MV-4-11 (cell line): ENCODE measurements at places on chromosomes 3 and 15.

DNA sequence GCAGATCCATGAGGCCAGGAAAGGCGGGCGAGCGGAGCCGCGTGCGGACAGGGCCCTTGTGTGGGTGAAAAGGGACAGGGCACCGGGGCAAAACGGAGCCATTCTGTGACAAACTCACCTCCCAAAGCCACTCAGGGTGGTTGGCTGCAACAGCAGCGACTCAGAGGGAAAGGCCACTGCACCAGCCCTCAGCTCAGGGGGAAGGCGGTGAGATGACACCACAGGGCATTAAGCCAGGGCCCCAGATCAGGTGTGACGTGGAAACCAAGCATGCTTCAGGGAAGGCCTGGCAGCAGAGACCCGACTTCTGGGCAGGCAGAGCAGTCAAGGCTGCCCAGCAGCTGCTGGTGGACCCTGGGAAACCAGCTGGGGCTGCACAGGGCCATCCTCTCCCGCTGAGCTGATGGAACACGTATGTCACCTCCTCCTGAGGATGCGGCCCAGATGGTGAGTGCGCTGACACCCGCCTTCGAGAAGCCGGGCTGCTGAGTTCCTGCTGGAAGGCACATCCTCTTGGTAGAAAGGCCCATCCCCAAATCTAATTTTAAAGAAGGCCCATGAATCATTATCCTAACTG is 82.3 kb downstream of the CHSY1 start:
- DNase-seq: no peak

DNA sequence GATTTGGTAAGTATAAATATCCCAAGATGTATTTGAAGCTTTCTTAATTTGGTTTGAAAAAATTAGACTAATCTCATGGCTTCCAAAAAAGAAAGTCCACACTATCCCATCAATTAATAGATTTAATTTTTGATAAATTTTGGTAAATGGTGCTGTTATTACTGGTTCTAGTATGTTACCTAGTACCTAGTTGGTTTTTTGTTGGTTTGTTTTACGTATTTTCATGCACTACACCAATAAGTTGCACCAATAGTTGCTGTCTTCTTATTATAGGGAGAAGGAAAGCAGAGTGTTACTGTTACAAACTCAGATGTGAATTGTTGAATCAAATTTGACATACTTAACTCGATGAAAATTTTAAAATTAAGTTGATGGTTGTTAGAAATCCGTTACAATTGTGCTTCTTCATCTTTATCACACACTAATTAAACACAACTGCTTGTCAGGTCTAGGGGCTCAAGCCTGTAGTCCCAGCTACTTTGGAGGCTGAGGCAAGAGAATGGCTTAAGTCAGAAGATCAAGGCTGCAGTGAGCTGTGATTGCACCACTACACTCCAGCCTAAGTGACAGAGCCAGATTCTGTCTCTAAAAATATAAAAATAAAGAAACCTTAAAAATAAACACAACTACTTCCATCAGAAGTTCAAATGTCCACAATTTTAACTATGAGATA is 23.1 kb upstream of the MBNL1 start:
- DNase-seq: peak; percentile 49

- no peak for DNase-seq
These were observed 318.7 kb upstream of the C2CD4B start for GRCh38 chr15:62483814-62484213.

GRCh38 chr3:146067048-146067447 is 93.9 kb downstream of the PLOD2 start:
- no peak for DNase-seq

GRCh38 chr3:180239939-180240338 is 203.2 kb upstream of the PEX5L start:
- no peak for DNase-seq

DNA sequence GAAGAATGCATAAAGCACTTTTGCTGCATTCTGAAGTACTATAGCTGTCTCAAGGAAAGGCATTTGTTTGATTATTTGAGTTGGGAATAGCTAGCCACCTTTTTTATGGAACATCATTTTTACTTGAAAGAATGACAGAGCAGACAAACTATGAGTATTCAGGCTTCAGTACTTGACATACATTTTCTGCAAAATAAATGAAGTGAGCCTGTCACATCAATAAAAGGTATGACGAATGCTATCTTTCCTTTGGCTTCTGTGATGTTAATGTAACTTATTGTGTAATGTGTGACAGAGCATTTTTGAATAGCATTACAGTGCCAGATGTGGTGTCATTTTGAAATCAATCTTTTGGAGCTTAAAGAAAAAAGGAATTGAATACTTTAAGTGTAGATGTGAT is 440.3 kb upstream of the ONECUT1 start:
- no peak for DNase-seq

DNA sequence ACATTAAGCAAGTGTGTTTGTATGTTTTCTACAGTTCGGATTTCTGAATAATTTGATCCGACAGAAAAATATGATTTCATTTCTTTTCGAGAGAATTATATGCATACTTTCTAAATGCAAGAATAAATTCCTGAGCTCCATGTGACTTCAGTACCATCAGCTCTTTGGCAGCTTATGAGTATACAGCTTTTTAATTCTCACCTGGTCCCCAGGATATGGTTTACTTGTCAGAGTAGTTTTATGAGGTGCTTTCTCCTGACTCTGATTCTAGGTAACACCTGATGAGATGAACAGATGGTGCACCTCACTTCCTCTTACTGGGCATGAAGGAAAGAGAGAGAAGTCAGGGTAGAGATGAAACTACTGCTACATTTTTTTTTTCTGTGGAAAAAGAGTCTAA is 3.1 kb downstream of the HGD start:
- DNase-seq: peak; percentile 12

DNA sequence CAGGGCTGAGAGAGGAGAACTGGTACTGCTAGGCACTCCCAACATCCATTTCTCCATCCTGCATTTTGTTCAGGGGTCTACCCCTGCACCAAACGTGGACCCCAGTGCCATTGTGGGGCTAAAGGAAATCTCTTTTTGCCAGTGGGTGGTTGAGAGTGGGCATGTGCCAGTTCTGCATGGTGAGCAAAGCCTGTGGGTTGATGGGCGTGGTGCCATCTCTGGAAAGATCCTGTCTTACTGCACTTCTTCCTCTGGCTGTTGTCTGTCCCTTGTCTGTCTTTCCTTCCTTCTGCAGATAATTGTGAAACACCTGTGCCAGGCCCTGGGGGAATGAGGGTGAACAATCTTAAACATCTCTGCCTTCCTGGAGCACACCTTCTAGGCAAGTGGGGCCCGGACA is 1.4 kb upstream of the RARRES1 start:
- DNase-seq: no peak

- DNase-seq: no peak
These were observed 382.1 kb downstream of the GAP43 start for GRCh38 chr3:116005404-116005803.

DNA sequence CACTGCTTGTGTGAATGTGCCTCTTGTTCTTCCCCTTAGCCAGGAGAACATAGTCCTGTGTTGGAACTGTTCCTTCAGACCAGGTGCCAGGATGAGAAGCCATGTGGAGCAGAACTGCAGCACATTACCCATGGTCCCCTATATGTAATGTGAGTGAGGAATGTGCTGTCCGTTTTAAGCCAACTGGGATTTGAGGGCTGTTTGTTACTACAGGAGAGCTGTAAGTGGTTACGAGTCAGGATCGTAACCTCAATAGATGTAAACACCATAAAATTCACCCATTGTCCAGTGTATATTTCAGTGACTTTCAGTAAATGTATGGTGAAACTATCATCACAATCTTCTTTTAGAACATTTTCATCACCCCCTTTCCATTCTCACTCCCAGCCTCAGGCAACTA is 10.1 kb upstream of the SCAP start:
- no peak for DNase-seq

DNA sequence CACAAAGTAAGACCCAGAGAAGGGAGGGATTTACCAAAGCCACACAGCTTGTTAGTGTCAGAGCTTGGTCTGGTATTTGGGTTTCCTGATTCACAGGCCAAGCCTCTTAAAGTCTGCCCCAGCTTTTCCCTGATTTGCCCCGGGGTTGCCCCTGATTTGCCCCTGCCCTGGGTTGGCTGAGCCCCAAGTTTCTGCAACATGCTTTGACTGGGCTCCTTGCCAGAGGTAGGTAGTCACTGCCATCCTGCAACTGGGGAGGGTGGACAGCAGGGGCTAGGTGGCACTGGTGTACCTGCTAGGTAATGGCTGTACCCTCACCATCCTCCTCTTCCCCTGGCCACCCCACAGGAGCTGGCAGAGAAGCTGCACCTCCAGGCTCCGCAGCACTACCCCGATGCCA is 2.5 kb downstream of the MPI start:
- no peak for DNase-seq

GRCh38 chr3:105355408-105356061 is 11.2 kb upstream of the ALCAM start:
- DNase-seq: peak; percentile 4

GRCh38 chr3:127291611-127292010 is 3.8 kb upstream of the PRR20G start:
- DNase-seq: no peak

DNA sequence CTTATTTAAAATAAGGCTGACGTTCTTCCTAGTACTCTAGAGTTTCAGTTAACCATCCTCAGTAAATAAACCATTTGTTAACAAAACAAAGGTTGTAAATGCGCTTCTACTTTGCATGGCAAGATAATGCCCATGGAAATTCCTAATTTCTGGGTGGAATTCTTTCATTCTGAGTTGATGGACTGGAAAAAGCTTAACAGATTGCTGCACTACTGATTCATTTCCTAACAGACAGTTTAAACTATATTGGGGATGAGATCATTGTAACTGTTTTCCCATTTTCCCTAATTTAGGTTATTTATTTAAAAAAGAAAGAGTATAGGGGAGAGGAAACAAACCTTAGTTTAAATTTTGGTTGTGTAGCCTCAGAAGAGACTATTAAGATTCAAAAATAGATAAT is 342.2 kb downstream of the NLGN1 start:
- no peak for DNase-seq

GRCh38 chr15:25862472-25863110 is 536 bp downstream of the ATP10A start:
- no peak for DNase-seq

DNA sequence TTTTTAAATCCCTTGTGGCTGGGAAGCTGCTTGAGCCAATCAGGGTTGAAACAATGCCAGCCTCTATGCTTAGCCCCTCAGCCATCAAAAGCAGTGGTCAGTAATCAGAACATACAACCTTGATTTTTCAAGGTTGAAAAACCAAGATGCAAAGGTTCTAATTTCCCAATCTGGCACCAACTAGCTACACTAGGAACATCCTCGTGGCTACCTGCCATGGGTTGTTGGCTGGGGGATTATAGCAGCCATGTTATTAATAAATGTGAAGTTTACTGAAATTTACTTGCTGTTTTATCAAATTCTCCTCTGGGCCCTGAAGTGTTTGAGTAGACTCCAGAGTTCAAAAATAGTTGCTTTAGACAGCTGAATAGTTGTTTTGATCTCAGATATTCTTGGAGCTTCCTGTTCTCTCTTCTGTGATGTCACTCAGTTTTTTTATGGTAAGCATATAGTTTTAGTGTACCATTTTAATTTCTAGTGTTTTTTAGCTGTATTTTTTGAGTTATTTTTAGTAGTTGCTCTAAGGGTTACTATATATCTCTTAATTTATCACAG is 31.9 kb downstream of the PCCB start:
- no peak for DNase-seq

- peak; percentile 68 for DNase-seq
These were observed 24.7 kb downstream of the PCOLCE2 start for GRCh38 chr3:142863930-142864920.

DNA sequence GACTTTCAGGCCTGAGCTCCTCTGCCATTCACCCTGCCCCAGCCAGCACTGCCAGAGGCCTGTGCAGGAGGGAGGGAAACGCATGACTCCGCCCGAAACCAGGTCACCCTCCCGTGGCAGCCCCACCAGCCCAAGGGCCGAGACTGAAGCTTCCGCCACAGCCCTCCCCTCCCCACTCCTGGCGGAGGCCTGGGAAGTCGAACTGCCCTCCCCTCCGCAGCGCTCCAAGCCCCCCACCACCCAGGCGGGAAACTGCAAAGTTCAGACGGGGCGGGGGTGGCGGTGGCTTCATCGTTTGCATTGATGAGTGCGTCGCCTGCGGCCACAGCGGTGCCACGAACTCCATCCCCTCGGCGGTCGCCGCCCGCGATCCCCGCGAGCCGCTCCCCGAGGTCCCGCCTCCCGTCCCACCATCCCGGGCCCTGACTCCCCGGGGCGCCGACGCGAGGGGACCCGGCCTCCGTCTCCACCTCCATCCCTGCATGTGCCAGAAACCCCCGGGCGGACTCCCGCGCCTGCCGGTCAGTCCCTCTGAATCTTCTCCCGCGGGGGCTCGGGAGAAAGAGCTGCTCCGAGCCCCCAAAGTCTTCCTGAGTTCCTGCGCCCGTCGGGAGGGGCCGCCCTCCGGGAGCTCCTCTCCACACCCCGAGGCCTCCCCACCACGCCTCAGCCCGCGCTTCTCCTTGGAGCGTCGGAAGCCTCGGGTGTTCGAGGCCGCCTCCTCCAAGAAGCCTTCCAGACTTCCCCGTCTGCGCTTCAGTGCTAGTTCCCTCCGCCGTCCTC is 698 bp downstream of the MELTF start:
- no peak for DNase-seq

- no peak for DNase-seq
These were observed 72.5 kb downstream of the SPRED1 start for GRCh38 chr15:38324939-38325647.

DNA sequence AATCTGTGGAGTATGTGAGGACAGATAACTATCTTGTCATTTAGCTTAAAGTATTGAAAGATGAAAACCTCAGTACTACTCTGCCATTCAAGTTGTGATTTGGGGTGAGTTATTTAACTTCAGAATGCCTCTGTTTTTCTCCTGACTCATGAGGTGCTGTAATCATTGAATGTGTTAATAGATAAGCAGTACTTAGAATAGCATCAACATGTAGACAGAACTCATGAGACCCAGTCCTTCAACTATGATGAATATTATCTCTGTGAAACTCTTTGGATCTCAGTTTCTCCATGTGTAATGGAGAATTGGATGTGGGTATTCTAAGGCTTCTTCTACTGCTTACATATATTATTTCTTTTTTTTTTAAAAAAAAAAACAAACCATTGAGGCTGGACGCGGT is 431.4 kb downstream of the GRM7 start:
- no peak for DNase-seq
